Nucleus accumbens (tissue), 56 donors: ENCODE measurements at places on chromosomes 6 and 20.

- no peak for DNase-seq
These were observed 353.1 kb upstream of the TSHZ2 start for GRCh38 chr20:52619101-52619500.

DNA sequence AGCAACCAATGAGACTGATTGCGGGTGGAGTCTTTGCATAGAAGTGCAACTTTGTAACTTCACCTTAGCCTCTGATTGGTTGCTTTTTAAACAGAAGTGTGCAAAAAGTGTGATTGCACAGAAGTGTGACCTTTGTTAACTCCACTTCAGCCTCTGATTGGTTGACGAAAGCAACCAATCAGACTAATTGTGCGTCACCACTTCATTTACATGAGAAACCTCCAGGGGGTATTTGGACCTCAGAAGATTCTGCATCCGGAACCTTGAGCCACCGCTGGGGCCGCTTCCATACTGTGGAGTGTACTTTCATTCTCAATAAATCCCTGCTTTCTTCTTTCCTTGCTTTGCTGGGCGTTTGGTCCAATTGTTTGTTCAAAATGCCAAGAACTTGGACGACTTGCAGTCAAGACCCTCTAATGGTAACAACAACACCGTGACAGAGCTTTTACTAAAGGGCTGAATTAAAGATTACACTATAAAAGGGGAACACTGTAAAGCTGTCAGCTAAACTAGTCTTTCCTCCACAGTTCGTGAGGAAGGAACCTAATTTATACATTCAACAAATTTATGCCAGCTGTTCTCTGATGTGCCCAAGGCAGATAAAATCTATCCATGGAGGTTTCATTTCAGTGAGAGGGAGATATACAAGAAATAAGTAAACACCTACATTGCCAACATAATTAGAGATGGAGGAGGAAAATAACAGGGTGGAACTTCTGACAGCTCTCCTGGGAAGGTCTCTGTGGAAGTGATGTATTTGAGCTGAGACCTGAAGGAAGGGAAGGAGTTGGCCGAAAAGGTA lies 1.4 kb upstream of the HECA start:
- DNase-seq: no peak

DNA sequence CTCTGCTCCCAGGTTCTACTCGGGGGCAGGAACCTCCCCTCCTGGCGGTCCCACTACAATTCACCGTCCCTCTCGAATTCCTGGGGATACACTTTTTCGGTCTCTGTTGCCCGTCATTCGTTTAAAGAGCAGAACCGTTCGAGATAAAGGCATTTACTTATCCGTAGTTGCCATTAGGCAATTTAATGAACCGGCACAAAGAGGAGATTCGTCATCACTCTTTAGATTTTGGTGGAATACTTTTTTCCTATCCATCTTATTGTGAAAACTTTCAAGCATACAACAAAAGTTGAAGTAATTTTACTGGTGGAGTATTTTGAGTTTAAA lies 1.2 kb upstream of the CD24 start:
- no peak for DNase-seq

DNA sequence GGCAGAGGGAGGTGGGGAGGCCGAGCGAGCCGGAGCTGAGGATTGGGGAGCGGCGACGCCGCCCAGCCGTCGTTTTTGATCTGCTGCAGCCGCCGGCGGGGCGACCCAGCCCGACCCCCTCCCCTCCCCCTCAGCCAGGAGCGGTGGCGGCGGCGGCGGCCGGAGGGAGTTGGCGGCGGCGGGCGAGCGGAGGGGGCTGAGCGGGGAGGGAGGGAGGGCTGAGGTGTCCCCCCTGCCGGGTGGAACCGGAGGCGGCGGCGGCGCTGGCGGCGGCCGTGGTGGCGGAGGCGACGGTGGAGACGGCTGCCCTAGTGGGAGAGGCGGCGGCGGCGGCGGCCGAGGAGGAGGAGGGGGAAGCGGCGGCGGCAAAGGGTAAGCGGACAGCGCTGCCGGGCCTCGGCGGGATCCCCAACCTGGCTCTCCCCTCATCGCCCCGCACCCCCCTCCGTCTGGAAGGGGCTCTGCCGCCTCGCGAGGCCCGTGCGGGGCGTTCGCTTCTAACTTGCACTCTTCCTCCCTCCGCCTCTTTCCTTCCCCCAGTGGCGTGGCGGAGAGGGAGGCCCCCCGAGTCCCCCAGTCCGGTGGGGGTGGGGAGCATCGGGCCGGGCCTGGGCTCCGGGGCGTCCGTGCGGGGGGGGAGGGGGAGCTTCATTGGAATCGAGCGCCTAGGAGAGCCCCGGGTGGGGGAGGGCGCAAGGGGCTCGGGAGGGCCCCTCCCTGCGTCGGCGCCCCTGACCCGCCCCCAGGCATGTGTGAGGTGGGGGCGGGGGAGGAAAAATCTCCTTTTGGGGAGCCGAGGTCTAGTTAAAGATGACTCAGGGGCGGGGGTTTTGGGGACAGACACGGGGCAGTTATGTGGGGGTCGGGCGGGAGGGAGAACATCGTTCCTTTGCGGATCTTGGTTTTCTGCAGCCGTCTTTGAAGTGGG lies at the start of gene TAB2:
Gene TAB2, plus strand, starts transcription at position 69 of the 928 bp plus-strand sequence. CDS start 52,286 bp downstream, outside the sequence.
- peak; percentile 90 for DNase-seq
